Stimulated activated effector memory CD8-positive, alpha-beta T cell treated with anti-CD3 and anti-CD28 coated beads, Interleukin-12 subunit alpha, Interleukin-12 subunit beta, amount 100 ng/mL, for 72 hours (primary cell): ENCODE measurements at places on chromosomes 1 and 21.
A peak's percentile ranks its signal among the peaks of the same experiment; 100 is the strongest.

- no peak for DNase-seq
Measured at GRCh38 chr1:239947801-239948200, 143.9 kb upstream of the FMN2 start.

GRCh38 chr1:222654849-222655248 is 37.0 kb downstream of the MIA3 start:
- peak; percentile 63 for DNase-seq

- no peak for DNase-seq
Measured at GRCh38 chr1:119116725-119117124, 23.7 kb downstream of the WARS2 start.

DNA sequence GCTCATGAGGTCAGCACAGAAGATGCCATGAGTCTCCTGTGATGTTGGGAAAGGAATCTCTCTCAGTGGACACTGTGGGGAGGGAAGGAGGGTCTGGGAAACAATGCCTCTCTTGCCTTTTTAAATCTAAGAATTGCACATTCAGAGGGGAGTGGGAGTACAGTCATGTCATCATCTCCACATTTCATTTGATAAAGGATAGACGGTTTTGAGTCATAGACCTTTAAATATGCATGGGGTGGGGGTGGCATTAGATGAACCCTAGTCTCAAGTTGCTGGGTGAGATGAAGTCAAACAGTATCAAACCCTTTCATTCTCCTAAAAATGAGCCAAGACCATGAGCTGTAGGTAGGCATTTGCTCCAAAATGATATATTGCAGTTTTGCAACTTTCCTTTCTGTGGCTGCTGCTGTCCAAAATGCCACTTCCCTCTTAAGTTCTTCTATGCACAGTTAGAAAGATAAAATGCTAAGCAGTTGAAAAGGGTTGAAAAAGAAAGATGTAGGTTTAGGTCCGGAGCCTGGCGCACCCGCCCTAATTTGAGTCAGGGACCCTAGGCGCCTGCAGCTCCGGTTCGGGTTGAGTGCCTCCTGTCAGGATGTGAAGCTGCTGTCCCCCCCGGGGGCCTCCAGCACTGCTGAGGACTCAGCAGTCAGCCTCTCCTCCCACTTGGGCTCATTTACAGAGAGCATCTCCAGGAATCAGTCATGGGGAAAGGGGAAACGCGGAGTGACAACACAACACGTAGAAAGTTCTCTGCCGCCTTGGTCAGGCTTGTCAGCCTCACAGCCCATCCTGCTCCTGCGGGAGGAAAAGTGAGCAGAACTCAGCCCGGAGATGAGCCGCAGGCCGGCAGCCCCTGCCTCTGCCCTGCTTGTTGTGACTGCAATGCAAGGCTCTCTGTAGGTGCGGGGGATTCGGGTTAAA is 479.3 kb upstream of the RUNX1 start:
- peak; percentile 69 for DNase-seq

DNA sequence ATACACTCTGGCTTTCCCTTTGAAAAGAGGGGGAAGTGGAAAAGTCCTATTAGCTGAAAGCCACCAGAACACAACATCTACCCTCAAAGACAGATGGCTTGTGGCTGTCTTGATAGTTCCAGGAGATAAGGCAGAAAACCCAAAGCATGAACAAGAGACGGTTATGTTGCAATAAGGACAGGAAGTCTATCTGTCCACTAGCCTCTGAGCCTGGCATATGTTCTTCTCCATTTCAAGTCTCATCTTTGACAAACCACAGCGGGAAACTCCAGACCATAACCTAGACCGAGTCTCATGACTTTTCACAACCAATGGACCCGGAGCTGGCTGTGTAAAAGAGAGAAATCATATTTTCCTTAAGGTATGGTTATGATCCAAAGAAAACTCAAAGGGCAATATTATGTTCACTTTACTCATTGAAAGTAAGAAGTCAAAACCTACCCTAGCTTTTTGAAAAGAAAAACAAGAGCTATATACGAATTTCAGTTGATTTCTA is 33.8 kb downstream of the DUSP10 start:
- DNase-seq: peak; percentile 76

GRCh38 chr1:2530513-2531361 is 674 bp upstream of the HES5 start:
- no peak for DNase-seq

DNA sequence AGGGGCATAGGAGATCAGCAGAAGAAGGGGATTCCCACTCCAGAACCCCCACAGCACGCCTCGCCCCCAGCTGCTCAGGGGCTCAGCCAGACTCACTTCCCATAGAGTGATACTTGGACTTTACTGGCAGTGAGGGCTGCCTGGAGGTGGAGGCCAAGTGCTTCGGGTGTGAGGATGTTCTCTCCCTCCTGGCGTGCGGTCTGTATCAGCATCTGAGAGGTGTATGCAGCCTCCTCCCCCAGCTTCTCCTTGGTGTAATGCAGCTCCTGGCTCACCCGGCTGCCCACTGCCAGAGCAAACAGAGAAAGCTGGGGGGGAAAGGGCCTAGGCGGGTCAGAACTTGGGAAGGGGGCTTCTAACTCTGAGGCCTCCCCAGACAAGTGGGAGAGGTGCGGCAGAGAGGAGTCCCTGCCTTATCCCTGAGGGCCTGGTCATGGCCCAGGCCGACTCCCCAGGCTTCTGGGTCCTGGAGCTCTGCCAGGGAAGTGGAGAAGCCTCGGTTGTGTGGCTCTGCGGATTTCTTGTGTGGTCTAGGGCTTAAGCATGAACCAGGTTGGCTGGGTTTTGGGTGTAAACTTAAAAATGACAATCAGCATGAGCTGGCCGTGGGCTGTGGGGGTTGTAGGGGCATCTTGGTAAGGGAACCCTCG is 10.9 kb downstream of the PTCH2 start:
- no peak for DNase-seq

DNA sequence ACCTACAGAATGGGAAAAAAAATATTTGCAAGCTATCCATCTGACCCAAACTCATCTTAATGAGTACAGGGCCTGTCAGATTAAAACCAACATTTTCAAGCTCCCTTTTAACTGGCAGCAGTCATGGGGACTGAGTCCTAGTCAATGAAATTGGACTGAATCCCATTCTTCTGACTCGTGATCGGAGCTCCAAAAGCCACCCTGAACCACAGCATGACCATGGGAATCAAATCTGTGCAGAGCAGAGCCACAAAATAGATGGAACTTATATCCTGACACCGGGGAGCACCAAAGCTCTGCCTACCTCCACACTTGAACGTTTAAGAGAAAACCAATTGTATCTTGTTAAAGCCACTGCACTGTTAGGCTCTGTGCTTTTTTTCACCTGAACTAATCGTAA is 5.0 kb upstream of the RWDD3 start:
- no peak for DNase-seq

GRCh38 chr1:35683012-35683411 is 35.7 kb downstream of the C1orf216 start:
- no peak for DNase-seq

DNA sequence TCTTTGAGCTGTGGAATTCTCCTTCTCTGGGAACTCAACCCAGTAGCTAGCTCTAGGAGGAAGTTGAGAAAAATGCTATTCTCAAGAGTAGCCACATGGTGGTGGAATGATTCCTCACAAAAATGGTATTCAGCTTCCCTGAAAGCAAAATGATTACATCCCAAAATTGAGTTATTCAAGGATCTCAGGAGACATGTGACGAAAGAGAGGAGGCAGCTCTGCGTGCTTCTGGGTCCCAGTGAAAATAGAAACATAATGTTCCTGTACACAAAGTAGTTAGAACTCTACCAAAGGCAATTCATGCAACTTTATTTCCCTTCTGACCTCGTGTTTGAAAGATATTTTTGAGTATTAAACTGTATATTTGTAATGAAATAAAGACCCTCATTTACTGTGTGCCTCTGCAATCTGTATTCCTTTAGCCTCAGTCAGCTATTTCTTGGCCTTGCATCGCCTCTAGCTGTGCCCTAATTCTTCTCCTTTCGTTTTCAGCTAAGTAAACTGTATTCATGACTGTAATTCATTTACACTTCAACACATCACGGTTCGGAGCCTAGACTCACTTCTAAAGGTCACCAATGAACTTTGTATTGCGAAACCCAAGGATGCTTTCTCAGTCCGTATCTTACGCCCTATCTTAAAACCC is 167.3 kb downstream of the FASLG start:
- no peak for DNase-seq

DNA sequence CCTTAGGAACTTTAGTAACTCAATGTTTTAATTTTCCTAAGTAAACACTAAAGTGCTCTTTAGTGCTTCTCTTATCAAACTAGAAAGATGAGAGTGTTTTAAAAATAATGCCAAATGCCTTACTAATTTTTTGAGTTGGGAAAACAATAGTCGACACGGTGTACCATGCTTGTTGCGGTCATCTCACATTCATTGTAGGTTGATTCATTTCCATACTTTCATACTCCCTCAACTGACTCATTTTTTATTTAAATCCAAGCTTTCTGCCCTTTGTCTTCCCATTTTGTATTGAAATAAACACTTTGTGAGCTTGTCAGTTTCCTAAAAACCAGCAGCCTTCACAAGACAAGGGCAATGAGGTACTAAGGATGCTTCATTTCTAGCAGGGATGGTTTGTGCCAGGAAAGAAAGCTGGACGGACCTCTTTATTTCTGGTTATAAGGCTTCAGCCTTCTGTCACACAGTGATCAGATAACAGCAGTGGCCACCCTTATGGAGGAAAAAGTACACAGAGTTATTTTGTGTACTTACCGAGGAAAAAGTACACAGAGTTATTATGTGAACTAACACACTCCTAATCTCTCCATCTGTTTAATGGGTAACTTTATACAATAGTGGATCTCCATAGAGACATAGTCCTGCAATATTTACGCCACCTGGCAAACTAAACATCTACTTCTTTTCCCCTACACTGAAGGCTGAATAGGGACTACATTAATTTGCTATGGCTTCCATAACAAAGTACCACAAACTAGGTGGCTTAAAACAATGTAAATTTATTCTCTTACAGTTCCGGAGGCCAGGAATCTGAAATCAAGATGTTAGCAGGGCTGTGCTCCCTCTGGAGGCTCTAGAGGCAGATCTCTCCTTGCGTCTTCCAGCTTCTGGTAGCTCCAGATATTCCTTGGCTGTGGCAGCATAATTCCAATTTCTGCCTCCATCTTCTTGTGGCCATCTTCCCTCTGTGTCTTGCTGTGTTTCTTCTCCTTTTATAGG is 13.0 kb upstream of the CCDC190 start:
- DNase-seq: no peak
